ENCODE measurements at places on chromosomes 7 and 10.

- peak; percentile 23 for DNase-seq
Observed at GRCh38 chr10:514137-514671, 175.3 kb downstream of the DIP2C start.

DNA sequence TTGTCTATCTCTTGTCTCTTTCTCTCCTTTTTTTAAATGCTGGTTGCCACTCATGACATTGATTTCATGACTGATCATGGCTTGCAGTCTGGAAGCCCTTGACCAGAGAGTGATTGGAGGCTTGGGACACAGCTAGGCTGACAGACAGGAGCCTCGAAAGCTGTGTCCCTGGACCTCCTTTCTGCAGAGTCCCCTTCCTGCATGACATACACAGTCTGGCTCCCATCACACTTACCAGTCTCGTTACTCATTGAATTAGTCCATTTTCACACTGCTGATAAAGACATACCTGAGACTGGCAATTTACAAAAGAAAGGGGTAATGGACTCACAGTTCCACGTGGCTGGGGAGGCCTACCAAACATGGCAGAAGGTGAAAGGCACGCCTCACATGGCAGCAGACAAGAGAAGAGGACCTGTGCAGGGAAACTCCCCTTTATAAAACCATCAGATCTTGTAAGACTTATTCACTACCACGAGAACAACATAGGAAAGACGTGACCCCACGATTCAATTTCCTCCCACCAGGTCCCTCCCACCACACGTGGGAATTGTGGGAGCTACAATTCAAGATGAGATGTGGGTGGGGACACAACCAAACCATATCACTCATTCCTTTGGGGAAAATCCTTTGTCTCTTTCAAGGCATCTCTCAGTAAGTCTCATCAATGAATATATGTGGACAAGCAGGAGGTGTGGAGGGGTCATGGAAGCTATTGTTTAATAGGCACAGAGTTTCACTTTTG, 102.3 kb downstream of the TBXAS1 start:
- DNase-seq: no peak

- no peak for DNase-seq
Observed at GRCh38 chr7:63093481-63093880, 905.2 kb upstream of the ZNF722 start.

- no peak for DNase-seq
Observed at GRCh38 chr10:68086910-68087684, 12.0 kb upstream of the HERC4 start.

GRCh38 chr10:17907641-17908040, 44.1 kb upstream of the SLC39A12 start:
- DNase-seq: no peak

DNA sequence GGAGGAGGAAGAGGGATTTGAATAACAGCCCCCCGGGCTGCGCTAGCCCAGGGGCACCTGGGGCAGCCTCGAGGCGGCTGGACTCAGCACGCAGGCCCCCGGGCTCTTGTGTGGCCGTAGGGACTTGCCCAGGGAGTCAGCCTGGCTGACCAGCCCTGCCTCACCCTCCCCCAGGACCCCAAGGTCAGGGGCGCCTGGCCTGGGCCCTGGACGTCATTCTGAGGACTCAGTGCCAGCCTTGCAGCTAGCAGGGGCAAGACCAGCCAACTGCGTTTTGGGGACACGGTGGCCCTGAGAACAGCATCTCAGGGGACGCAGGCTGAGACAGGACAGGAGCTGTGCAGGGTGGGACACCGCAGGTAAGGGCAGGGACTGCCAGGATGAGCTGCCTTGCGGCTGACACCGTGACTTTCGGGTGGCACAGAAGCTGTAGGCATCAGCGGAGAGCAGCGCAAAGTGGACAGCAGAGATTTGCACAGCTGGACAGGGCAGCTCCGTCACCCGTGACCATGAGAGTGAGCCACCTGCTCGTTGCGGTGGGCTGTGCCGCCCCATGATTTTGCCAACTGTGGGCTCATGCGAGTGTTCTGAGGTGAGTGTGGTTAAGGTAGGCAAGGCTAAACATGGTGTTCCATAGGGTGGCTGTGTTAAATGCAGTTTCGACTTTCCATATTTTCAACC, 48.1 kb upstream of the UBE3C start:
- no peak for DNase-seq

DNA sequence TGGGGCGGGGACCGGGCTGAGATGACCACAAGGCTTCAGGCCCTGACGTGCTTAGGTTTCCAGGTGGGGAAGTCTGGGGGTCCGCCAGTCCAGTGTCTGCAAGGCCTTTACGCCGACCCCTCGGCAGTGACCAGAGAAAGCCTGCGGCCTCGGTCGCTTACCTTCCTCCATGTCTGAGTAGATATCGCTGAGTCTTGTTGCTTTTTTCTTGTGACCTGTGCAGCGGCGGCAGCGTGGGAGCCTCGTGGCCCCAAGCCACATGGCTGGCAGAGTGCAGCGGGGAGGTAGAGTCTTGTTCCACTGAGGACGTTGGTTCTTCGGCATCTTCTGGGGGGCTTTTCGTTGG, 329 bp downstream of the NOLC1 start:
- DNase-seq: no peak

DNA sequence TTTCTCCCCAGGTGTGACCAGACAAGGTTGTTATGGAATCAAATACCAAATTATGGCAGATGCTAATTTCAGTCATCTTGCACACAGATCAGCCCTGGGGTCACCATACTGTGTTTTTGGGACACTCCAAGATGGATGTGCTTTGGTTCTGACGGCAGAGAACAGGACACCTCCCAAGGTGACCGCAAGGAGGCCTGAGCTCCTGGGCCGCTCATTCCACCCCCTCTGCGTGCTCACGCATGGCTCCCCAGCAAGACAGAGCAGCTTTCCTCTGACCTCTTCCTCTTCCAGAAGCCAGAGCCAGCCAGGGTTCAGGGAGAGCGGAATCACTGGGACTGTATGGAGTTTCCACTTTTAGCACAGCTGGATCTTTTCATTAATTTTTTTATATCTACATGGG, 402.8 kb downstream of the DNAJB6 start:
- no peak for DNase-seq

- no peak for DNase-seq
Observed at GRCh38 chr10:113735913-113736312, 15.6 kb upstream of the PLEKHS1 start.

- DNase-seq: no peak
Observed at GRCh38 chr7:37441386-37441760, 7.3 kb downstream of the ELMO1 start.

GRCh38 chr10:114508376-114508775, 104.1 kb upstream of the AFAP1L2 start:
- no peak for DNase-seq

GRCh38 chr7:150520145-150520544, 5.5 kb downstream of the GIMAP7 start:
- no peak for DNase-seq

- no peak for DNase-seq
Observed at GRCh38 chr7:26278770-26279169, 12.9 kb upstream of the SNX10 start.

DNA sequence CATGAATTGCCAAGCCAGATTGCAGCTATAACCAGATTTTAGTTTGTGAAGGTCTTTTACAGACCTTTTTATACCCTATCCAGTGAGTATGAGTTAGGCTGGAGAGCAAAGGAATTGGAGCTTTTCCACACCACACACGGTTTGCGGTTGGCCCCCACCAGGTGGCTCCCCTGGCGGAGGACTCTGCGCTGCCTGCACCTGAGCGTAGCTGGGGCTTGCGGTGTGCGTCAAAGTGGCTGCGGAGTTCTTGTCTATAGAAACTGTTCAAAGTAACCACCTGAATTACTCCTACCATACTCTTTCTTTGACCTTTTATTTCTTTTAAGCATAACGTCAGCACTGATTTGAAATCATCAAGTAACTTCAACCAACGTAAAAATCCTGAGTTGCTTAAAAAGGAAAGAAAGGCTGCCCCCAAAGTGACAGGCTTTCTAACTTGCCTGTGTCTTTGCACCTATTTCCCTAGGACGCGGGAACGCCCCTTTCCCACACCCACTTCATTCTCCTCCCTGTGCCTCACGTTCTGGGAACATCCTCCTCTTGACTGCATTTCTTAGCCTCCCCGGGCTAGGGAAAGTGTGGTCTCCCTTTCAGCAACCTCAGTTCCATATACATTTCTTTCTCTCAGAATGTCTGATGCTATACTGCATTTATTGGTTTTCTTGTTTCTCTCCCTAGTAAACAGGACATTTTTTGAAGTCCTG, 47.6 kb upstream of the TMEM72 start:
- DNase-seq: peak; percentile 33

- DNase-seq: no peak
Observed at GRCh38 chr10:118500477-118501104, 94.9 kb downstream of the PRLHR start.

DNA sequence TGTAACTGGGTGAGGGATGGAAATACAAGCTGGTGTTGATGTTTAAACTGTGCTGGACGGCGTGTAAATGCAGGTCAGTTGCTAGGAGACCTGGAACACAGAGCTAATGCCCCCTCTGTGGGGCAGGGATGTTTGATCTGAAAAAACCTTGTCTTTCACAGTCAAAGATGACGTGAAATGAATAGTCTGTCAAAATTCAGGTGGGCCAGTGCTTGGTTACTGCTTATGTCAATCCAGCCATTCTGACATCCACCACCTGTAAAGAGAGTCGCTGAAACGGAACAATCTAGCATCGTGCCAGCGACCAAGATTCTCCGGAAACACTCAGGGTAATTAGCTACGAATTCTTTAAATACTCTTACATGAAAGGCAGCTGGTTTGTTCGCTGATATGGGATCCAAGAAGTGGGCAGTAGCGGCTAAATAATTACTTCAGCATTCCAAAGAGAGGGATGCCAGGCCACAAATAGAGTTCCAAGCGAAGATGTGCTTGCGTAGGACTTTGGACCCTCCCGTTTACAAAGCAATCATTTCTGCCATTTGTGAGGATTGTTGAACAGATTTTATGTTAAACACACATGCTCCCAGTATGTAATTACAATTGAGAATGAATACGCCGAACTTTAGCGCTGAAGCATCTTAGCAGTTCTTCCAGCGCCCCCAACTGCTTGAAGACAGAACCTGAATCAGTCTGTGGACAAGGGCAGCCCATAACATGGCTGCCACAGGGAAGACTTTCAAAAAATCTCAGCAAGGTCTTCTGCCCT, 7.3 kb upstream of the ASB4 start:
- DNase-seq: peak; percentile 59

Data from right hindlimb (tissue), 1 donor.